Immature natural killer cell (primary cell): ENCODE measurements at places on chromosomes 11 and 22.

DNA sequence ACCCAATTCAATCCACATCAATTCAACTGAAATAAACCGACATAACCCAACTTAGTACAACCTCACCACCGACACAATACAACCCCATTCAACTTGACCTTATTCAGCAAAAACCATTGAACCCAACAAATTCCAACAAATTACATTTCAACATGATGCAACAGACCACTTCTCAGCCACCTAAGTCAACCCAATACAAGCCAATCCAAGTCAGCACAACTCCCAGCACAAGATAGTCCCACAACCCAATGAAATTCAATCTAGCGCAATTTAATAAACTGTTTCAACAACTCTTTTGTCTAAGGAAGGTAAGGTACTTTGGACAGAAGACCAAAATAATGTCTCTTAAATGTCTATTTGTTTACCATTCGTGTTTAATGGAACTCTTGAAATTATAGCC, 226.0 kb downstream of the MIAT start:
- DNase-seq = no peak

DNA sequence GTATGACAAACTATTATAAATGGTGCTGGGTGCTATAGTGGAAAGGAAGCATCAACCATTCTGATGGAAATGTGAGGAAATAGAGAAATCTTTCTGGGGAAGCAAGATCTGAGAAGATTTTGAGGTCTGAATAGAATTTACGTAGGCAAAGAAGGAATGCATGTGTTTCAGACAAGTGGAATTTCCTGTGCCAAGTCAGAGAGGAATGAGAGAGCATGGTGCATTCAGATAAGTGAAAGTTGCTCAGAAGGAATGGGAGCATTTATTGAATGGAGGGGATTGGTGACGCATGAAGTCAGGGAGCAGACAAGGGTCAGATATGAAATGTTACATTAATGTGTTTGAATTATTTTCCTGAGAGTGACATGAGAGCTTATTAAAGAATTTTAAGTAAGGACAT, 725.5 kb downstream of the METTL15 start:
- DNase-seq = no peak

GRCh38 chr11:1450344-1450875, 36.2 kb downstream of the MOB2 start:
- DNase-seq = no peak

DNA sequence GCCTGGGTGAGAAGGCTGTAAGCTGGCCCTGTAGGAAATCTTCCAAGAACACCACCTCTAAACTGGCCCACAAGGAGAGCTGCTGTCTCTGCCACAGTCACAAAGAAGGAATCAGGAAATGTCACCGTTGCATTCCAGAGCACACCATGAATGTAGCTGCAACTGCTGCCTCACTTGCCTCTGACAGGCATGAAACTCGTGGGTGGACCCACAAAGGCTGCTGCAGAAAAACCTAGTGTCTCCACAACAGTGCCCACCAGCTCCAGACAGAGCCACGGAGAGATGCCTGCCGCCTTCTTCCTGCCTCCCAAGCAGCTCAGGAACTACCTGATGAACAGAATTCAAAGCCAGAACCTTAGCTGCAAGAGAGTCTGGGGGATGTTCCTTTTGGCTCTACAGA, 10.5 kb downstream of the DNAJB13 start:
- DNase-seq = no peak

GRCh38 chr11:64854534-64855502, 10.4 kb upstream of the CDC42BPG start:
- peak; percentile 29 for DNase-seq

DNA sequence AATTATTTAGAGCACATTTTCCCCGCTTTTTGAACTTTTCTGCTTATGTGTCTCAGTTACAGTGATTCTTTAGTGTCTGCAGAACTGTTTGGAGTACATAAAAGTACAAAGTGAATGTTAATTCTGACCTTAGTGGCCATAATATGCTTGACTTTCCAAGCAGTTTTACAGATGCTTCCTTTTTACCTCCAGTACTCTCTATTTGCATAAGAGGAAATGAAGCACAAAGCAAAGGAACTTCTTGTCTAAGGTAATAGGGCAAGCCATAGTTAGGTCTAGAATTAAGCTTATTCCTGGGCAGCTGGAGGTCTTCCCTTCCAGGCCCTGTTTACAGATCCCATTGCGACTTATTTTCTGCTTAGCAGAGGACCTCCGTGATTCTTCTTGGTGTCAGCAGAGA, 3.6 kb downstream of the GTPBP1 start:
- DNase-seq = no peak

DNA sequence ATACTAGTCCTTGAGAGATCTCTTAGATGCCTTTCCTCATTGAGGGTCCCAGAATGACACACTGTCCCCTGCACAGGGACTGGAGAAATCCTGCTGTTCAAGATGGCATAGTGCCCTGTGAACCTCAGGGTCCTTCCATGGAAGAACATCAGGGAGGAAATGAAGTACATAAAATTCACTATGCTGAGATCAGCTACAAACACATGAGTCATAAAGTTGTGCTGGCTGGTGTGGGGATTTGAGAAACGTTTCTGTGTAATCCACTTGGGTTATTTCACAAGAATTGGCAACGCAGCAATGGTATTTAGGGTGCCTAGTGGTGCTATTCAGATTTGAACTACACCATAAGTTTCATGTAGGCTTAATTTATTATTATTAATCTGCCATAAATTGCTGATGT, 174.4 kb downstream of the MAML2 start:
- no peak for DNase-seq

GRCh38 chr11:124896071-124896750, 1.5 kb downstream of the ROBO4 start:
- DNase-seq = no peak

DNA sequence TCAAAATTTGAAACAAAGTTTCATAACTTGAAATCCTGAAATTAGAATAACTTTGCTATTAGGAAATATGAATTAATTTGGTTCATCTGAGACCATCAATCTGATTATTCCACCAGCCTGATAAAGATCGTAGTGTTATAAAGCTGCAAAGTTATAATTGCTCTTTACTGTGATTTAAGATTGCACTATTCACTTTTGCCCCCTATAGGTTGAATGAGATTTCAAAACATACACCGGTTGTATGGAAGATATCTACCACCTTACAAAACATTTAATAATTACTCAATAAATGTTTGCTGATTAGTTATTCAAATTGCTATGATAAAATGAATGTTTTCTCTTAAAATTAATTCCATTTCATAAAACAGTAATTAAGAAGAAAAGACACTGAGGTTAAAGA, 26.1 kb downstream of the APIP start:
- no peak for DNase-seq

DNA sequence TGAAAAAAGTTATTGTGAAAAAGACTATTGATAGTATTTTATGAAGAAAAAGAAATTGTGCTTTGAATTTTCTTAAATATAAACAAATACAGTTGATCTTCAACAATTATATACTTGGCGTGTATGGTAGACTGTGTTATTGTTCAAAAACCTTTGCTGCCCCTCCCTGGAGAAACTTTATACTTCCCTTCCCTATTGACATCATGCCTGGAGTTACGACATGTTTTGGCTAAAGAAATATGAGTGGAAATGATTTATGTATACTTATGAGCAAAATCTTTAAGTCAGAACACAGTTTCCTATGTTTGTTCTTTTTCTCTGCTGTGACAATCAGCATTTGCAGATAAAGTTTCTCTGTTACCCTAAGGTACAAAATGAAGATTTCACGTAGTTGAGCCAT, 243.8 kb downstream of the TMEM135 start:
- no peak for DNase-seq

GRCh38 chr11:10042699-10043098, 251.3 kb downstream of the SBF2 start:
- DNase-seq = no peak

GRCh38 chr11:72778535-72779494, 15.0 kb downstream of the STARD10 start:
- no peak for DNase-seq

DNA sequence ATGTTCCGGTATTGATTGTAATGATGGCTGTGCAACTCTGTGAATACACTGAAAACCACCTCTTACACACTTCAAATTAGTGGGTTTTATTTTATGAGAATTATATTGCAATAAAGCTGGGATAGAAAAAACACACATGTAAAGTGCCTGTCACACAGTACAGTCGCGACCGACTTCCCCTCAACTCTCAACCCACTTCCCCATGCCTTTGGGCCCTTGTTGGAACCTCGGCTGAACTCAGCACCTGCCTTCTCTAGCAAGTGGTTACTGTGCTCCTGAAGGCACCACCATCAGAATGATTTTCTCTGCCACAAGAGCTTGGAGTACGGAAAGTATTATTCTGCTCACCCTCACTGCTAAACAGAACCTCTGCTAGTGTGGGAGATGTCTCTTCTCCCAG, 13.5 kb downstream of the KCNJ1 start:
- DNase-seq = no peak

DNA sequence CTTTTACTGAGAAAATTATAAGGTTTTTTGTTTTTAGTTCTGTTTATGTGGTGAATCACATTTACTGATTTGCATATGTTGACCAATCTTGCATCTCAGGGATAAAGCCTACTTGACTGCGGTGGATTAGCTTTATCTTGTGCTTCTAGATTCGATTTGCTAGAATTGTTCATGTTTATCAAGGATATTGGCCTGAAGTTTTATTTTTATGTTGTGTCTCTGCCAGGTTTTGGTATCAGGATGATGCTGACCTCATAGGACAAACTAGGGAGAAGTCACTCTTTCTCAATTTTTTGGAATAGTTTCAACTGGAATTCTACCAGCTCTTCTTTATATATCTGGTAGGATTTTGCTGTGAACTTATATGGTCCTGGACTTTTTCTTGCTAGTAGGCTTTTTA, 504.8 kb downstream of the ETS1 start:
- DNase-seq = no peak

DNA sequence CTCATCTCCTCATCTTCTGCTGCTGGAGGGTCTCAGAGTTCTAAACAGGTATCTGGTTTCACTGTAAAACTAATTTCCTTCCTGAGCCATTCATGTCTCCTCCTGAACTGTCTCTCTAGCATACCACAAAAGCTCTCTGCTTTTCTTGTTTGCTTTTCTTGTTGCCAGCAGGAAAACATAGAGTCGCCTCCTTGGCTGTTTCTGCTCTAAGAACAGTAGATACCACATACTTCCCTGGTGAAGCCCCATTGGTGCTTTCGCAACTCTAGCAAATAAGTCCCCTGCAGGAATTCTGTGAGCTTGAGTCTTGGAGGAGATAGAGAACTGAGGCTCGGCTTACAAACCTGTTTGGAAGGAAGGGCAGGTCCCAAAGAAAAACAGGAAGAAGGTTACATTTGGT, 7.0 kb downstream of the DIXDC1 start:
- DNase-seq = no peak

DNA sequence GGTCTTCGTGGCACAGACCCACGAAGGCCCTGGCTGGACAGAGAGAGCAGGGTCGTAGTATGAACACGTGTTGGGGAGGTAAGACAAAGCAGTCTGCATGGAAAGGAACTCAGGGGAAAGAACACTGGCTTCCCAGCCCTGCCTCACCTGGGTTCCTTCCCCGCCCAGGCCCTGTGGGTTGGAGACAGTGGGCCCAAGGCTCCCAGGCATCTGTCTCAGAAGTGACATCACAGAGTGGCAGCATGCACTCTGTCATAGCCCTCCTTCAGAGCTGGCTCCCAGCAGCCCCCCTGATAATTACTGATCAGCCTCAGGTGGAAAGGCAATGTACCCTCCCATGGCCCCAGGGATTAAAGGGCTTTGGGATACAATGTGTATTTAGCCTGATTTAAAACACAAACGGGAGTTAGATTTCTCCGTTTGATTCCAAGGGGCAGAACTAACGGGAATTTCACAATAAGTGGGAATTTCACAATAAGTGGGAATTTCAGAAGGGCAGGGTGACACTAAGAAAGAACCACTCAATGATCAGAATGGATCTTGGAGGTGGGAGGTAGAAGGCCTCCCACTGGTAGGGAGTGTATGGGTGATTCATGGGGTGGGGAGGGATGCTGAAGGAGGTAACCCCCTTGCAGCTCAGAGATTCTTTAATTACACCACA, 65.1 kb downstream of the SLC22A12 start:
- DNase-seq = no peak

DNA sequence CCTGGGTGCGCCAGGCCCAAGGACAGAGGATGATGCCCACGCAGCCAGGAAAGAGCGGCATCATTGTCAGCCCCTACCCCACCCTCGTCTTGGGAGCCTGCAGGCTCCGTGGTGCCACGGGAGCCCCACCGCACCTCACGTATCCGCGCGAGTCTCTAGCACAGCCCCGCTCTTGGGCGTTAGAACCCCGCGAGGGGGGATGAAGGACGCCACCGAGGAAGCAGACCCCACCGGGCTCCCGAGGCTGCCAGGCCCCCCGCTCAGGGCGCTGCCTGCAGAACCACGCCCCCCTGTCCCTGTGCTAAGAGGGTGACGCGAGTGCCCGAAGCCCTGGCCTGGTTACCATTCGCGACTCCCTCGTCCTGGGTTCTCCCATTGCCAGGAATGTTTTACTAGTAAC, 52.3 kb upstream of the MS4A8 start:
- DNase-seq = no peak

DNA sequence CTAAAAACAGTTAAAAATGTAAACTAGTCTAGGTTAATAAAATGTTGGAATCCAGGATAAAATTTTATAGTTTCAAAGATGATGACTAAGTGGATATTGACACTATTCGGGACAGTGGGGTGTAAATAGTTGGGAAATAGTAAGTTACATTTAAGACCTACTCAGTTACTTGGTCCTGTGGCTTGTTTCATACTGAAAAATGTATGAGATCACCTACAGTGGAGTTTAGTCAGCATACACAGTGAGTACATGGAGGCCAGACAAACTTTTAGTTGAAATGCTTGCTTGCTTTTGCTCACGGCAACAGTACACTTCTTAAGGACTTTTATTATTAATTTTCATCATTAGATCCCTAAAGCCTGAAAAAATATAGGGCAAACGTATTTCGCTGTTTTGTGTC, 16.1 kb downstream of the TRIM22 start:
- DNase-seq = no peak

DNA sequence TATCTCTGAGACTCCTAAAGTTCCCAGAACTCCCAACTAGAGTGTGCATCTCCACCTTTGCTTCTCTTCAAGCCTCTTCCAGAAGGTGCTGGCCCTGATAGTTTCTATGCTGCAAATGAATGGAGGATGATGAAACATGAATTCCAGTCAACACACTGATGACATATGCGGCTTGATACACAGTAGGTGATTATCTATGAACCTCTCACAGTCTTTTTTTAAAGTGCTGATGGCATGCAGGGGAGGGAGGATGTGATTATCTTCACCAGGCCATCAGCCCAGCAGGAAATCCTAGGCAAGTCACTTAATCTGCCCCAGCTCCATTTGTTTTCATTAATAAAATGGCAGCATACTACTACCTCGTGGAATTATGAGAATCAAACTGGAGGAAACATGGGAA, 548.5 kb downstream of the SOX6 start:
- no peak for DNase-seq

GRCh38 chr11:12019866-12020416, 11.5 kb upstream of the DKK3 start:
- no peak for DNase-seq

- no peak for DNase-seq
Observed at GRCh38 chr22:17981497-17981896, 42.9 kb downstream of the MICAL3 start.

DNA sequence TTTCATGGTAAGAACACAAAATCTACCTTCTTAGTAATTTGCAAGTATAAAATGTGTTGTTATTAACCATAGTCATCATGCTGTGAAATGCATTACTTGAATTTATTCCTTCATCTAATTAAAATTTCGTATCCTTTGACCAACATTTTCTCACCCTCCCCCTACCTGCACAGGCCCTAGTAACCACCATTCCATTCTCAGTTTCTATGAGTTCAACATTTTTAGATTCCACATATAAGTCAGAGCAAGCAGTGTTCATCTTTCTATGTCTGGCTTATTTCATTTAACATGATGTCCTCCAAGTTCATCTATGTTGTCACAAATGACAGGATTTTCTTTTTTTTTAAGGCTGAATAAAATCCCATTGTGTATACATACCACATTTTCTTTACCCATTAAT, 43.5 kb upstream of the CCDC179 start:
- DNase-seq = no peak
